IMR-90 (cell line): ENCODE measurements at places on chromosomes 16 and 17. TPM values are rescaled to one million over a fixed set of nuclear protein-coding genes. Genes with fewer than 3 reads are reported as not detected.

- DNase-seq: no peak
Observed at GRCh38 chr16:12901597-12902461, at the start of gene SHISA9. TSS of gene SHISA9 (plus strand) at chr16:12901598.

RRAD gene
- polyA plus RNA-seq: 2.1 and 2.9 TPM in 2 replicates

- peak; percentile 17 for DNase-seq
Observed at GRCh38 chr17:37301288-37301687, 74.5 kb upstream of the C17orf78 start.

DNA sequence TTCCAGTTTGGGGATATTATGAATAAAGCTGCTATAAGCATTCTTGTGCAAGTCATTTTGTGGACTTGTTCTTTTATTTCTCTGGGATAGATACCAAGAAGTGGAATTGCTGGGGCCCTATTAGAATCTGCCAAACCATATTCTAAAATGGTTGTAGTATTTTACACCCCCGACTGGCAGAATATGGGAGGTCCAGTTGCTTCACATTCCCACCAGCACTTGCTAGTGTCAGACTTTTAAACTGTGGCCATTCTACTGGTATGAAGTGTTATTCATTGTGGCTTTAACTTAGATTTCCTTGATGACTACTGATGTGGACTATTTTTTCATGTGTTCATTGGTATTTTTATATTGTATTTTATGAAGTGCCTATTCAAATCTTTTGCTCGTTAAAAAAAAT is 18.1 kb upstream of the NUP93 start:
- DNase-seq: peak; percentile 3

GRCh38 chr17:17355426-17355825 is 52.3 kb downstream of the NT5M start:
- no peak for DNase-seq

DNA sequence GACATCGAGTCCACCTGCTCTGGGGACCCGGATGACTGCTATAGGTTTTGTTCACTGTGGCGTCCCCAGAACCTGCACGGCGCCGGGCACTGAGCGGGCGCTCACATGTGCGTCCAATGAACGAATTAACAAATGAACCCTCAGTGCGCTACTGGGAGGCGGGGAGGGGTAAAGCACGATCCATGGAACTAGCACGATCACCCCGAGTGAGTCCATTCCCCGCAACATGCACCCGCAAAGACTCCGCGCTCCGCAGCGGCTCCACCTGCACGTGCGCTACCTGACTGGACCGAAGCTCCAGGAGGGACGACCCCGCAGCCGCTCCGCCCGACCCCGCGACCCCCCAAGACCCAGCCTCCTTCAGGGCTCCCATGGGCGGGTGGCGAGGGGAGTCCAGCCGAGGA is 491 bp downstream of the TRAP1 start:
- DNase-seq: no peak

- no peak for DNase-seq
Observed at GRCh38 chr16:27447301-27447700, 45.3 kb downstream of the IL21R start.

DNA sequence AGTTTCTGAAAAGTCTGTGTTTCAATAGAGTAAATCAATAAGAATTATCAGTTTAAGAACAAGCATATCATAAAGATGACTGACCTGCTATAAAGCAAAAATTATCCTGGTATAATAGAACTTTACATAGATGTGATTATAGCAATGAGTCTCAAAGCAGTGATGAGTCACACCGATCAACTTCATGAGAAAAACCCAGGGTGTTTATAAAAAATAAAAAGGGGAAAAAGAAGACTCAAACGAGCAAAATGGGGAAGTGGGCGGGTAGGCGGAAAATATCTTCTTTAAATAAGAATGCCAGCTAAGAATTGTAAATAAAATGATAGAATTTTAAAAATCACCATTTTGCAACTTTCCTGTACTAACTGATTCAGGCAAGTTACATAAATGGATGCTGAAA is 46.8 kb downstream of the BRIP1 start:
- peak; percentile 62 for DNase-seq

DNA sequence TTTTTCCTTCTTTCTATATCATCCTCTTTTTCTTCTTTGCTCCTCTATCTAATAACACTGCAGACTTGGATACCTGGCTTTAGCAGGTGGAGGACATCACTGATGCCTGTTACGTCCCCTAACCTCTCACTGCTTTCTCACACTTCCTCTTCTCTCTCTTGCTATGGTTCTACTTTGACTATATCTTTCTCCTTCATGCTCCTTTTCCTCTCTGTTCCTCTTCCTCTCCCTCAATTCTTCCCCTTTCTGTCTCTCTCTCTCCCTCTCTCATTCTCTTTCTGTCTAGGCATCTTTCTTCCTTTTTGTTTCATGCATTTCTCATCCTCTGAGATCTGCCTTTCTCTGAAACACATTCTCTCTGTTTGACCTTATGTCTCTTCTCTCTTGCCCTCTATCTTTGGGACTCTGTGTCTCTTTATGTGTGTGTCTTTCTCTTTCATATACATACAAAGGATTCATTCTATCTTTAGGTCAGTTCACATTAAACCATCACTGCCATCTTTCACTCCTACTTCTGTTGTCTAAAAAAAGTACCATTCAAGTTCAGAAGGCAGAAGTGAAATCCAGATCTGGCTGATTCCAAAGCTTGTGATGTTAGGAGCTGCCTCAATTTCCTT is 353.7 kb downstream of the SHISA9 start:
- DNase-seq: no peak

DNA sequence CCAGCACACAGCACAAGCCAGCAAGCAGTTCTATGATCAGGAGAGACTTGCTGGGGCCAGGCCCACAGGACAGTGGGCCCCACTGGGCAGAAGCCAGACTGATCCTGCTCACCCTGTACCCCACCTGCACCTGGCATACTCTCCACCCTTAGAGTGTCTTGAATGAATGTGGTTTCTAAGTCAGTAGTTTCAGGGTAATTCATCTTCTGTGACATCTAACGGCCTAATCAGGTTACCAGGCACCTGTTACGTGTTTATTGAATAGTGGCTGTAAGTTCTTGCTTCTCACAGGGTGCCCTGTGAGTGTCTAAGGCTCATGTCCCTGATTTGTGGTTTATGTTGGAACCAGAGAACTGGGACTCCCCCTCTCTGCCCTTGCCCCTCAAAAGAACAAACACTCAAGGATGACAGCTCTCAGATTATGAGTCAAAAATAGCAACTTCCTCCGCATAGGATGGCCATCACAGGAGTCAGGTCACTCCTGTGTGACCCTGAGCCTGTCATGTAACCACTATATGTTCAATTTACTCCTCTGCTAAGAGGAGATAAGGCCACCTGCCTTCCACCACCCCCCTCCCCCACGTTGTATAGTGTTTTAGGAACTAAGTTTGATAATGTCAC is 7.0 kb upstream of the OR2C1 start:
- no peak for DNase-seq
